ENCODE measurements at places on chromosomes 12 and 14. TPM values are rescaled to one million over a fixed set of nuclear protein-coding genes. Genes with fewer than 3 reads are reported as not detected.

GRCh38 chr12:88036353-88036965, 7.3 kb upstream of the C12orf50 start:
- no peak for DNase-seq

GRCh38 chr12:93244514-93245077, 133.1 kb upstream of the NUDT4 start:
- no peak for DNase-seq

- no peak for DNase-seq
Observed at GRCh38 chr12:59710004-59710628, 114.3 kb downstream of the SLC16A7 start.

DNA sequence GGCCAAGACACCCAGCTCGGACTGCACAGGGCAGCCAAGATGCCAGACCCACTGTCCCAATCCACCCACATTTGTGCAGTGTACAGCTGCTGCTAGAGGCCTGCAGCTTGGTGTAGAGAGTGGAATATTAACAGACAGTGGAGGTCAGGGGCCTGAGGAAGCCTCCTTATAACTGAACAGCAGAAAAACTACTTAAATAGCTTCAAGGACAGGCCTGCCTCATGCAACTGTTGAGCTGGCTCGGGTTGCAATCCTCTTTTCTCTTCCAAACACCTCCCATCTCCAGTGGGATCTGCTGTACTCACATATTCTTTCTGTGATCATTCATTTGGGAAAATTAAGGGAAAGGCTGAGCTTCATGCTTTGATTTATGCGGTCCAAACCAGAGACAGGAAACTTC, 1043.2 kb upstream of the TMEM132C start:
- no peak for DNase-seq

DNA sequence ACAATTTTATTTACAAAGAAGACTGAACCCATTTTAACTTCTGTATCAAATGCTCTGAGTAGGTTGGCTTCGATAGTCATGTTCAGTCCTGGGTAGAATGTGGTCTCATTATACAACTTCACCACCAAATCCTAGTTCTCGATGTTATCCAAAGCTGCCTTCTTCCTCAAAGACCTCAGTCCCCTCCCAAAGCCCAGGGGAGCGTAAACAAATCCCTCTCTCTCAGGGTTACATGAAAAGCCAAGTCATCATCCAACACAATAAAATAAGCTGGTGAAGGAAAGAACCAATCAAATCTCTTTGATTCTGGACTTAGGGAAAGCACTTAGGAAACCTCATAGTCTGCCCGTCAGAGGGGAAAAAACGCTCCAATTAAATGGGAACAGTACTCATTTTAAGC, 9.1 kb downstream of the PTCSC3 start:
- DNase-seq = no peak

Gene KRT72
- 0.17 TPM for total RNA-seq

Gene CRIP2
- 267 TPM for total RNA-seq
